ENCODE measurements at places on chromosomes 13 and 19. TPM values are rescaled to one million over a fixed set of nuclear protein-coding genes. Genes with fewer than 3 reads are reported as not detected.

Gene PCDH9
- 0.04 TPM for total RNA-seq

- DNase-seq: no peak
- H3K4me1 ChIP-seq: peaks cover 11% of the 10 kb centered on the region
- no peak within 1 kb of the TSS for H3K27ac ChIP-seq
- no peaks in the 10 kb centered on the region for H3K36me3 ChIP-seq
- peak within 1 kb of the TSS; percentile 6 for H3K4me3 ChIP-seq
- peaks cover 87% of the 10 kb centered on the region for H3K27me3 ChIP-seq
Measured at GRCh38 chr19:6590827-6591319, at the start of gene CD70. CD70 (minus strand) TSS chr19:6591150; CDS start chr19:6591002, 148 bp downstream.

- H3K4me1 ChIP-seq: peaks cover 15% of the 10 kb centered on the region
- no peak for DNase-seq
- peaks cover 15% of the 10 kb centered on the region for H3K36me3 ChIP-seq
- H3K4me3 ChIP-seq: no peak overlapping the region
Measured at GRCh38 chr19:36577271-36577996, 4.3 kb upstream of the ZNF529 start.

DNA sequence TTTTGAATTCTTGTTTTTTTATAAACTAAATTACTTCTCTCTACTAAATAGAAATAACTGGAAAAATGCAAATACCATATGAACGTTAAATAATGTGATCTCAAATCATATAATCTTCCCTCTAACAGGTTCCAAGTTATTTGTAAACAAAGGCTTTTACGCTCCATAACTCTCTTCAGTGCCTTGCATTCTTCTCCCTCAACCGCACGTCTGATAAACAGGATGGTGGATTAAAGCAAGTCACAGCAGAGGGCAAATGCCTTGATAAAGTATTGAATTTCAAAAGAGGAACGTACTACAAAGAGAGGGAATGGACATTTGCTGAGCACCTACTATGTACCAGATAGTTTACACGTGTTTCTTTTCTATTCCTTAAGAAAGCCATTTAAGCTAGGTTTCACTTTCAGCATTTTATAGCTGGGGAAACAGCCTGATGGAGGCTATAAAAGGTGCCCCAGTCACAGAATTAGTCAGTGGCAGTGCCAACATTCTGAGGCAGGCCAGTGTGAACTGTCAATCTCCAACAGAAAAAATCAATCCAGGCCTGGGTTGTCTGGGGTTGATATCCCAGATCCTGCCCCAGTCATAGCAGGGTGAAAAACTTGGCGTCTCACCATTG is 15.8 kb downstream of the MRPS31 start:
- no peaks in the 10 kb centered on the region for H3K4me1 ChIP-seq
- no peak overlapping the region for H3K27ac ChIP-seq
- peaks cover 8% of the 10 kb centered on the region for H3K36me3 ChIP-seq
- H3K27me3 ChIP-seq: no peaks in the 10 kb centered on the region
- H3K4me3 ChIP-seq: no peak overlapping the region

DNA sequence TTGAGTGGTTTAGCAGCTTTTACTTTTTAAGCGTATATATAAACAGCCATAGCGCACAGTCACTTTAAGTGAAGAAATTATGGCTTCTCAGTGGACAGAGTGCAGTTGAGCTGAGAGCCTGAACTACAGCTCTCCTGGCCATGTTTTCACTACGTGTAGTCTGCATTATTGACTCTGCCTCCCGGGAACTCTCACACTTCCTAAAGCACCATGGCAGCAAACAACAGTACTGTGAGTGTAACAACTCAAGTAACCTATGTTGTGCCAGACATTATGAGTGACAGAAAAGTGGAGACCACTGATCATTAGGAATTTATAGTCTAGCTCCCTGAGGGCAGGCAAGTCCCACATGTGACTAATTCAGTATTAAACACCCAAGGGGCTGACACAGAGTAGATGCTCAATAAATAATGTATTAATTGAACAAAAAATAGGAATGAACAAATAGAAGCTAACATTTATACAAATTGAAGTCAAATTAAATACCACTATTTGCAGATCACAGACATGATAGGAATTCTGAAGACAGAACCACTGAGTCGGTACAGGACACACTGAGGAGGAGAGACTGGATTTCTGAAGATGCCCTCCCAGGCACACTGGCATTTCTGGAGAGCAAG is 19.7 kb downstream of the EFNB2 start:
- H3K36me3 ChIP-seq: no peaks in the 10 kb centered on the region
- H3K4me3 ChIP-seq: no peak overlapping the region
- no peaks in the 10 kb centered on the region for H3K27me3 ChIP-seq

Gene GDF15
- total RNA-seq: not detected

Gene CGB1
- not detected for total RNA-seq

GRCh38 chr19:4693078-4693350 is 22.9 kb upstream of the MYDGF start:
- H3K4me1 ChIP-seq: peaks cover 37% of the 10 kb centered on the region
- DNase-seq: no peak
- H3K27ac ChIP-seq: peak overlapping the region; percentile 84
- H3K27me3 ChIP-seq: no peaks in the 10 kb centered on the region
- H3K4me3 ChIP-seq: no peak overlapping the region
- peaks cover 69% of the 10 kb centered on the region for H3K36me3 ChIP-seq

DNA sequence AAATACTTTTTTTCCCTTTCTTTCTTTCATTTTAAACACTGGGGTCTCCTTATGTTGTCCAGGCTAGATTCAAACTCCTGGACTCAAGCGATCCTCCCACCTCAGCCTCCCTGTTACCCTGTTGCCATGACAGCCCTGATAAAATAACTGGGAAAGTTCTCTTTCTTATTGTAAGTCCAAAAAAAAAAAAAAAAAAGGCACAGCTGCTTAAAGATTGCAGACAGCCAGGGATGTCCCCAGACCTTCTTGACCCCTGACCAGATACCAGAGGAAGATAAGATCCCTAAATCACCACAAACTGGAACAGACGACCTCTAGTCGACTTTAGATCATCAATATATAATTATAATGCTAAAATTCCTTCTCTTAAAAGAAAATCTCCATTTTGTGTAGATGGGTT is 1.1 kb upstream of the MVB12A start:
- DNase-seq: no peak
- no peak overlapping the region for H3K27ac ChIP-seq
- H3K36me3 ChIP-seq: no peaks in the 10 kb centered on the region
- peaks cover 3% of the 10 kb centered on the region for H3K27me3 ChIP-seq
- no peak overlapping the region for H3K4me3 ChIP-seq
- peaks cover 33% of the 10 kb centered on the region for H3K4me1 ChIP-seq

DNA sequence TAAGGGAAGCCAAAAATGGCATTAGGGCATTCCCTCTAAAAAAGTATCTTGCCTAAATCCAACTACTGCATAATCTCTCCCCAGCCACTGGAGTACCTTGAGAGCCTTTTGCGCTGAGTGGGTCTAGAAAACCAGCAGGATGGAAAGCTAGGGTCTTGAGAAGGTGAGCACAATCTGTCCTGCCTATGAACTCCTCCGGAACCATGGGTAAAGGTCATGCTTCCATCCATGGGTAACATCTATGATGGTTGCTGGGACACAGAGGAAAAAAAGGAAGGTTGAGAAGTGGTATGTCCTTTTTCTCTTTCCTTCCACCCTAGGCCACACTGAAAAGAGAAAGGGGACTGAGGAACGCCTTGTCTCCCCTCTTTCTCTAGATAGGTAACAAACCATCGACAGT is 52.4 kb downstream of the ZNF676 start:
- no peaks in the 10 kb centered on the region for H3K27me3 ChIP-seq
- no peak overlapping the region for H3K4me3 ChIP-seq
- DNase-seq: no peak
- no peak overlapping the region for H3K27ac ChIP-seq
- no peaks in the 10 kb centered on the region for H3K36me3 ChIP-seq

Gene SIGLEC5
- total RNA-seq: 0.94 TPM

Gene SMAD9
- total RNA-seq: 0.88 TPM

DNA sequence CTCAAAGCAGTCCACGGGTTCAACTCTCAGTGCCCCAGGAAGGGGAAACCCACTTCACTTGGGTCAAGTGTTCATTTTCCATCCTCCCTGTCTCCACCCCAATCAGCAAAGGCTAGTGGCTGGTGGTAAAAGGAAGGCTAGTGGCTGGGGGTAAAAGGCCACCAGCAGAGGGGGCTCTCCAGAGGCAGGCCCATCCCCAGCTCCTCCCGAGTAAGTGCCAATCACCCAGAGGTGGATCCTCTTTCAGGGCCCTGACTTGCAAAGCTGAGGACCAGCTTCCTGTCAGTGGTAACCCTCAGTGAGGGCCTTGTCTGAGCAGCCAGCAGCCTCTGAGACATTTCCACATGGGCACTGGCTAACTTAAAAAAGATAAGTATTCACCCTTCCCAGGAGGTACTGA is 22.0 kb upstream of the TPT1 start:
- H3K36me3 ChIP-seq: peaks cover 23% of the 10 kb centered on the region
- no peak overlapping the region for H3K4me3 ChIP-seq

Gene SELENOV
- not detected for total RNA-seq

GRCh38 chr13:82878536-82878935 is 1003.7 kb downstream of the SLITRK1 start:
- no peaks in the 10 kb centered on the region for H3K27me3 ChIP-seq
- no peak overlapping the region for H3K27ac ChIP-seq
- no peaks in the 10 kb centered on the region for H3K36me3 ChIP-seq
- H3K4me1 ChIP-seq: no peaks in the 10 kb centered on the region

Gene USHBP1
- 4.8 TPM for total RNA-seq

- no peak for DNase-seq
- H3K4me3 ChIP-seq: no peak overlapping the region
- no peaks in the 10 kb centered on the region for H3K4me1 ChIP-seq
Measured at GRCh38 chr13:92823059-92823458, 403.5 kb upstream of the GPC6 start.

- no peaks in the 10 kb centered on the region for H3K27me3 ChIP-seq
- DNase-seq: no peak
- H3K27ac ChIP-seq: no peak overlapping the region
- no peaks in the 10 kb centered on the region for H3K4me1 ChIP-seq
- no peaks in the 10 kb centered on the region for H3K36me3 ChIP-seq
- no peak overlapping the region for H3K4me3 ChIP-seq
Measured at GRCh38 chr13:80161219-80161618, 179.7 kb downstream of the SPRY2 start.

DNA sequence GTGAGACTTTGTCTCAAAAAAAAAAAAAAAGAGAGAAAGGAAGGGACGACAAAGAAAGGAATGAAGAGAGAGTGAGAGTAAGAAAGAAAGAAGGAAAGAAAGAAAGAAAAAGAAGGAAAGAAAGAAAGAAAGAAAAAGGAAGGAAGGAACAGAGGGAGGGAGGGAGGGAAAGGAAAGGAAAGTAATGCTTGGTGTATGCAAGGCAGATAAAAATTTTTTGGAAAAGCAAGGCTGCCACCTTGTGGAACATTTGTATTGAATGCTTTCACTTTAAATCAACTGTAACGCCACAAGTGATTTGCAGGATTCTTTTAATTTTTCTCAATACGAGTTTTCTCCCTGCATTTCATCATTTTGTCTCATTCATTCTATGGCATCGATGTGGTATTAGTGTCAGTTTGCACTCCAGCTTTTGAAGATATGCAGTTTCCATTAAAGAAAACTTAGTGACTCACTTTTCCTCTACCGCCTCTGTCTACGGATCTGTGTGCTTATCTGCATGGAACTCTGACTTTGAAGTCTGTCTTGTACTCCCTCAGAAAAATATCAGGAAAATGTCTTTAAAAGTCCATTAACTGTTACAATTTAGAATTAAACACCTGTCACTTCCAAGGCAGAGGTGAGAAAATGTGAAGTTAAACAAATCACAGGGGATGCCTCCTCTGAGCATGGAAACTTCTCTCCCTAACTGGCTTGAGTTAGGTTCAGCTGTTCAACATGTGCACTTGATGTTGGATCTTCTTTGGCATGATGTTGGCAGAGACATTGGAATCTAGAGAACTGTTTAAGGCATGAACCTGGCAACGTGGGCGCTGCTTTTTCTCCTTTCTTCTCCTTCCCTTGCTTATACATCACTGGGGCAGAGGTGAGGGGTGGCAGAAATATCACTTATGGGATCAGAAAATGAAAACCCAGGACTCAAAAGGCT is 20.0 kb upstream of the ZDHHC20 start:
- DNase-seq: no peak
- peaks cover 8% of the 10 kb centered on the region for H3K4me1 ChIP-seq
- H3K36me3 ChIP-seq: no peaks in the 10 kb centered on the region
- H3K4me3 ChIP-seq: peak overlapping the region; percentile 45
- no peak overlapping the region for H3K27ac ChIP-seq

GRCh38 chr13:41916173-41916954 is 44.5 kb downstream of the VWA8 start:
- no peak for DNase-seq
- H3K4me3 ChIP-seq: no peak overlapping the region
- H3K4me1 ChIP-seq: peaks cover 7% of the 10 kb centered on the region
- H3K27ac ChIP-seq: no peak overlapping the region
- H3K27me3 ChIP-seq: no peaks in the 10 kb centered on the region
- H3K36me3 ChIP-seq: no peaks in the 10 kb centered on the region

GRCh38 chr19:1455002-1455335 is 5.0 kb downstream of the APC2 start:
- peaks cover 99% of the 10 kb centered on the region for H3K27me3 ChIP-seq
- H3K4me1 ChIP-seq: peaks cover 20% of the 10 kb centered on the region
- H3K27ac ChIP-seq: no peak overlapping the region
- peaks cover under 1% of the 10 kb centered on the region for H3K36me3 ChIP-seq

Gene LILRB4
- 0.31 TPM for total RNA-seq

DNA sequence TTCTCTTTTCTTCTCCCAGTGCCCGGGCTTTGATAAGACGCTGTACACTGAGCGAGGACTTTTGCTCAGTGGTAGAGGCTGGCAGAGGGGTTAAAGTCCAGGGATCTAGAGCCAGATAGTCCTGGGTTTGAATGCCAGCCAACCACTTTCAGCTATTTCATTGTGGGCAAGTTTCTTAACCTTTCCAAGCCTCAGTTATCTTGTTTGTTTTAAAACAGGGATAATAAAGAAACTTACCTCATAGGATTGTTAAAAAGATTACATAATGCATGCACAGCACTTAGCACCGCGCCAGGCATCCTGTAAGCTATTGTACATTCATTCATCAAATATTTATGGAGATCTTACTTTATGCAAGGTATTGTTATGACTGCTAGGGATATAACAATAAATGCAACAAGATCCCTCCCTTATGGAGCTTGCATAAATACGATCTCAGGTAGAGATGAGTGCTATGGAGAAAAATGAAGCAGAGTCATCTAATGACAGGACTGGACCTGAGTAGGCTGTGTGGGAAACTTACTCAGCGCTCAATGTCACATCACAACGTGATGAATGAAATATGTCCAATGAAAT is 70.8 kb downstream of the LNX2 start:
- no peak overlapping the region for H3K4me3 ChIP-seq
- no peaks in the 10 kb centered on the region for H3K27me3 ChIP-seq
- DNase-seq: no peak
- no peaks in the 10 kb centered on the region for H3K4me1 ChIP-seq

Gene SOX1
- total RNA-seq: not detected

Measured in esophagus squamous epithelium (tissue), 5 donors.